ENCODE measurements at places on chromosomes 12 and 14. TPM values are rescaled to one million over a fixed set of nuclear protein-coding genes. Genes with fewer than 3 reads are reported as not detected.

GRCh38 chr14:25406818-25407217, 356.9 kb upstream of the STXBP6 start:
- H3K4me3 ChIP-seq: no peak overlapping the region
- no peak overlapping the region for H3K27ac ChIP-seq
- peaks cover 3% of the 10 kb centered on the region for H3K27me3 ChIP-seq
- H3K4me1 ChIP-seq: no peaks in the 10 kb centered on the region

GRCh38 chr14:81533212-81533535, 479 bp downstream of the SEL1L start:
- no peaks in the 10 kb centered on the region for H3K36me3 ChIP-seq
- no peak for DNase-seq
- peak overlapping the region; percentile 51 for H3K27ac ChIP-seq
- no peaks in the 10 kb centered on the region for H3K4me1 ChIP-seq
- H3K4me3 ChIP-seq: peak overlapping the region; percentile 77

- no peak overlapping the region for H3K27ac ChIP-seq
- H3K4me1 ChIP-seq: no peaks in the 10 kb centered on the region
- H3K27me3 ChIP-seq: no peaks in the 10 kb centered on the region
Observed at GRCh38 chr12:4112290-4112689, 161.3 kb upstream of the CCND2 start.

GRCh38 chr12:96225044-96225855, 31.1 kb downstream of the ELK3 start:
- DNase-seq: no peak
- H3K4me3 ChIP-seq: no peak overlapping the region
- H3K4me1 ChIP-seq: peaks cover 2% of the 10 kb centered on the region
- peak overlapping the region; percentile 67 for H3K27ac ChIP-seq
- H3K27me3 ChIP-seq: no peaks in the 10 kb centered on the region

The RTN1 gene
- total RNA-seq: 0.56 TPM

The KCNMB4 gene
- 0.64 TPM for total RNA-seq

The KANSL2 gene
- 14.8 TPM for total RNA-seq

The CD27 gene
- 0.71 TPM for total RNA-seq

DNA sequence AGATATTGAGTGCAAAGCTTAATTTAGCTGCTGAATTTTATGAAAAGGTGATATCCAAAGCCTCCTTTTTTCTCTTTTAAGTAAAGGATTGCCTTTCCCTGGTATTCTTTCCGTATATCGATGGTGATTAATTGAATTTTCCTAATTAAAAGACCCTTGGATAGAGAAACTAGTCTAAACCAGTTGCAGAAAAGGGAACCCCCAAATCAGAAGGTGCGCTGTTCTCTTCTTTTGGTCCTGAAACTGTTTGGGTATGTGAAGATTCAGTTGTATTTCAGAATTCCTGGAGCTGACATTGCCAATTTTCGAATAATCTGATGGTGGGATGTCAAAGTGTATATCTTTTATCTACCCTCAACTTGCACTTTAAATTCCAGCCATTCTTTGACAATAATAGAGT, 1.9 kb downstream of the GPHN start:
- H3K4me1 ChIP-seq: no peaks in the 10 kb centered on the region
- H3K27ac ChIP-seq: no peak overlapping the region
- DNase-seq: no peak
- peak overlapping the region; percentile 84 for H3K4me3 ChIP-seq
- H3K27me3 ChIP-seq: no peaks in the 10 kb centered on the region

- H3K36me3 ChIP-seq: no peaks in the 10 kb centered on the region
- no peak overlapping the region for H3K4me3 ChIP-seq
- no peaks in the 10 kb centered on the region for H3K4me1 ChIP-seq
- no peak for DNase-seq
Observed at GRCh38 chr12:1692895-1693610, 2.2 kb downstream of the ADIPOR2 start.

The MYF5 gene
- not detected for total RNA-seq

The KRT7 gene
- 5.9 TPM for total RNA-seq

DNA sequence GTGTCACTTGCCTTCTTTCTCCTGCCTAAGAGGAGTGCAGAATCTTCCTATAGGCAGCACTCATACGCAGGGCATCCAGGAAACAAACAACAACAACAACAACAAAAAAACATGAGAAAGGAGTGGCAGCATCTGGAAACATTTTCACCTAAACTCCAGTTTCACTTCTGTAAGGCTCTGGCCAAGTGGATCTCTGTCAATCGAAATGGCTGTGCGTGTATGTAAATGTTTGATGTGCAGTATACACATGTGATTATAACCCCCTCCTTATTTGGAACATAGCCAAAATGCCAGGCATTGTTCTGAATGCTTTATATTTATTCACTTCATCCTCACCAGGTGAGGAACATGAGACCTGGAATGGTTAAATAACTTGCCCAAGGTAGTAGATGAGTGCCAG, 76.8 kb downstream of the COX16 start:
- no peak overlapping the region for H3K27ac ChIP-seq
- no peak for DNase-seq
- H3K27me3 ChIP-seq: no peaks in the 10 kb centered on the region
- H3K4me1 ChIP-seq: no peaks in the 10 kb centered on the region
- H3K36me3 ChIP-seq: no peaks in the 10 kb centered on the region
- H3K4me3 ChIP-seq: no peak overlapping the region

The ZDHHC22 gene
- total RNA-seq: not detected

The GRIP1 gene
- 0.78 TPM for total RNA-seq

DNA sequence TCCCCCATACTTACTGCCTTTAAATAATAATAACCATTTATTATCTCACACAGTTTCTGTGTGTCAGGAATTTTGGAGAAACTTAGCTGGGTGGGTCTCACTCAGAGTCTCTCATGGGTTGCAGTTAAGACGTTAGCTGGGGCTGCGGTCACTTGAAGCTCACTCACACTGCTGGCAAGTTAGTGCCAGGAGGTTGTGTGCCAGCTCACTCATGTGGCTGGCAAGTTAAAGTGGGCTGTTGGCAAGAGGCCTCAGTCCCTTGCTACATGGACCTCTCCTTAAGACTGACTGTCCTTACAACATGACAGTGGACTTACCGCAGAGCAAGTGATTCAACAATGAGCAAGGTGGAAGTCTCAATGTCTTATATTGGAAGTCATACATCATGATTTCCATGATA, 61.3 kb upstream of the AVPR1A start:
- H3K4me1 ChIP-seq: no peaks in the 10 kb centered on the region
- no peak for DNase-seq
- no peaks in the 10 kb centered on the region for H3K36me3 ChIP-seq
- no peak overlapping the region for H3K4me3 ChIP-seq
- H3K27me3 ChIP-seq: no peaks in the 10 kb centered on the region

- H3K27me3 ChIP-seq: no peaks in the 10 kb centered on the region
- DNase-seq: no peak
- H3K4me3 ChIP-seq: no peak overlapping the region
- H3K4me1 ChIP-seq: no peaks in the 10 kb centered on the region
- H3K27ac ChIP-seq: no peak overlapping the region
Observed at GRCh38 chr12:100329800-100330199, 27.1 kb upstream of the SLC17A8 start.

The IFNG gene
- not detected for total RNA-seq

DNA sequence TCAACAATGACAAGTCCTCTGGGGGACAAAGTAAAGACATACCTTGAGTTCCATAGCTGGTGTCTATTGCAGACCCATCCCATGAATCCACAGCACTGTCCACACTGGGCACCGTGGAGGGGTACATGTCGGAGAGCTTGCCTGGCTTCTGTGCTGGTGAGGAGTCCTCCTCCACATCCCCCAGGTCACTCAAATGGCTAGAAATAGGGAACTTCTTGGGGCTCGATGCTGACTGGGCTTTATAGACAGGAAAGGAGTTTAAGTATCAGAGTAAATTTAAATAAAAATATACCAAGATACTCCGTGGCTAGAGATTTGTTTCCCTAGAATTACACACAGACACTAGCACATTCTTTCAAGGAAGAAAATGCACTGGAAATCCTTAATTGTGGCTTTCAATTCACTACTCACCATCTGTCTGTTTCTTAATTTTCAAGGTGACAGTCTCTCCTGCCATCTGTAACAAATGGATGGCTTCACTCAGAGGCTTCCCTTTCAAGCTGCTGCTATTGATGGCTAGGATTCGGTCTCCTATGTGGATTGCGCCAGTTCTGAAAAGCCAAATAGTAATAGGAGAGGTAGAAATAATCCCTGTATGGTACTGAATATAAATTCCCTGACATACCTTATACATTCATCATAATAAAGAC, 90.1 kb downstream of the HELB start:
- no peak overlapping the region for H3K4me3 ChIP-seq
- DNase-seq: no peak
- H3K4me1 ChIP-seq: no peaks in the 10 kb centered on the region
- no peak overlapping the region for H3K27ac ChIP-seq
- no peaks in the 10 kb centered on the region for H3K36me3 ChIP-seq
- H3K27me3 ChIP-seq: no peaks in the 10 kb centered on the region

DNA sequence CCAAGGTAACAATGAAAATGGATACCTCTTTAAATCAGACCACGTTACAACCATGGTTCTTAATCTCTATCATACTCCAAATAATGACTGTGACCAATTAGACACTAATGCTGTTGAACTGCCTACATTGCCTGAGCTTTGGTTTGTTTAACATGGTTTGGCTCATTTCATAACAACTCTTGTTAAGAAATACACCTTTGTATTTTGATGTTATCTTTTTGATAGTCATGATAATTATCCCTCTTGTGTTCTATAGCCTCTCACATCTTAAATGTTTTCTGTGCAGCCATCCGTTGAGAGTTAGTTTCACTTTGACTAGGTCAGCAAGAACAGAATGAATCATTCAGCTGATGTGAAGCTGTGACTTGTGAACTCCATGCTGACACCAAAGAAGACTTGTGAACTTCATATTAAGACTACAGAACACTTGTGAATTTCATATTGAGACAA, 75.5 kb upstream of the RERGL start:
- H3K4me1 ChIP-seq: no peaks in the 10 kb centered on the region
- H3K36me3 ChIP-seq: no peaks in the 10 kb centered on the region
- no peak for DNase-seq
- H3K27me3 ChIP-seq: no peaks in the 10 kb centered on the region

- H3K27me3 ChIP-seq: no peaks in the 10 kb centered on the region
- H3K4me1 ChIP-seq: peaks cover 3% of the 10 kb centered on the region
- H3K36me3 ChIP-seq: no peaks in the 10 kb centered on the region
- no peak overlapping the region for H3K27ac ChIP-seq
- H3K4me3 ChIP-seq: peak overlapping the region; percentile 39
- DNase-seq: no peak
Observed at GRCh38 chr12:62434494-62435302, 31.9 kb upstream of the MON2 start.

GRCh38 chr12:66352197-66352596, 49.9 kb downstream of the HELB start:
- no peaks in the 10 kb centered on the region for H3K4me1 ChIP-seq
- no peaks in the 10 kb centered on the region for H3K36me3 ChIP-seq
- H3K27ac ChIP-seq: no peak overlapping the region
- DNase-seq: no peak

The FOXA1 gene
- 30.5 TPM for total RNA-seq

The OR8S1 gene
- not detected for total RNA-seq

- H3K4me1 ChIP-seq: no peaks in the 10 kb centered on the region
- H3K4me3 ChIP-seq: no peak overlapping the region
- H3K27me3 ChIP-seq: no peaks in the 10 kb centered on the region
- no peak overlapping the region for H3K27ac ChIP-seq
- DNase-seq: no peak
Observed at GRCh38 chr12:131806674-131807073, 21.5 kb upstream of the MMP17 start.

The C12orf50 gene
- not detected for total RNA-seq

The CDKN3 gene
- 7.3 TPM for total RNA-seq

DNA sequence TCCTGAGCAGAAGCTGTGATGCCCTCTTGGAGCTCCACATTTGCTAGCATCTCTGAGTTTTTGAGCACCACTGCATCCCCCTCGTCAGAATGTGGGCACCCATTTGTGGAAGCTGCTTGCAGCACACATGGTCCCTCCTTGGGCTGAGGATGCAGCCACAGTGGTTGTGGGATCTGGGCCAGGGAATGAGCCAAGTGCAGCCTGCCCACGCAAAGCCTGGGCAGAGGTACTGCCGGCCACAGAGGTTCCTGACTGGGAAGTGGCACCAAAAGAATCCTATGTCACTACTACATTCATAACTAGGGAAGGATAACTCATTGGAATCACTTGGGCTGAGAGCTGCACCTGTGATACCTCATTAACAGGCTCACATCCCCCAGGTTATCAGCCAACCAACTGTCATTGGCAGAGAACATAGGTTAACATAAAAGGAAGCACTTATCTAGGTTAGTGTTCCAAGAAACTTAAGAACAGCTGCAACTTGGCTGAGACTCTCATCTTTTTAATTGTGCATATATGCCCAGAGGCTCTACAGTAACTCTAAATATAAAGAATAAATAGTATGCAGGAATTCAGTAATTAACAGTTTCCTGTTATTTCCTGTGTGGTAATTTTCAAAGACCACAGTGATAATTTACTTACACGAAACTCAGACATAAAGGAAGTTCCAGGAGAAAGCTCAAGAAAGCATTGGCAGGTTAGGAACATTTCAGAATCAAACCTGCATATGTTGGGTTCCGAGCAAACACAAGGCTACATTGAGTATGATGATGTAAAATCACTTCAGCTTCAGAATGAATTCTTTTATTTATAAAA, 145.3 kb downstream of the BCAT1 start:
- DNase-seq: no peak
- H3K4me3 ChIP-seq: no peak overlapping the region
- H3K4me1 ChIP-seq: no peaks in the 10 kb centered on the region
- H3K27ac ChIP-seq: no peak overlapping the region
- H3K36me3 ChIP-seq: no peaks in the 10 kb centered on the region

The CEBPE gene
- total RNA-seq: not detected

DNA sequence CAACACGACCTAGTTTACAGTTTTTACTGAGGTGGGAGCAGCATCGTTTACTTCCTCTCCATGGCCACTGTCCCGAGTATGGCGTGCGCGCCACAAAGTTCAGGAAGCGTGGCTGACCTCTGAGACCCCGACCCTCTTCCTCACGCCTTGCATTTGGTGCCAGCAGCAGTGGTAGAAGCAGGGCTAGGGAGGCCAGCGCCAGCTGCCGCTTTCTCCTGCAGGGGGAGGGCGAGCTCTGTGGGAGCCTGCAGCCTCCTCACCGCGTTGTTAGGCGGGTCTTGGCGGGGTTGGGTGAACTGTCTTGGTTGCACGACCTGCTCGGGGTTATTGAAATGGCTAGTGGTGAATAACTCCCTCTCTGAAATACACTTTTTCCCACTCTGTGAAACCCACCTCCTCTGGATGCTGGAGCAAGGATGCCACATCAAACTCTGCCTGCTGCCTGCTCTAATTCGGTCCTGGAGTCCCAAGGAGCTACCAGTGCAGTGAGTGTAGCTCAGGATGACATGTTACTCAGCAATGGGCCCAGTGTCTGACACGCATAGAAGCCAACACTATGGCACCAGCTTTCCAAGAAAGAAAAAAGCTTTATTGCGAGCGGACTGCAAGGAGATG, 22.3 kb upstream of the TDRD9 start:
- H3K27ac ChIP-seq: no peak overlapping the region
- no peak overlapping the region for H3K4me3 ChIP-seq
- DNase-seq: no peak
- no peaks in the 10 kb centered on the region for H3K27me3 ChIP-seq
- no peaks in the 10 kb centered on the region for H3K36me3 ChIP-seq
- H3K4me1 ChIP-seq: peaks cover 3% of the 10 kb centered on the region
